Activated CD4-positive, alpha-beta T cell treated with anti-CD3 and anti-CD28 coated beads, Interleukin-10, Interleukin-2, amounts not matched to agents 100 ng/mL and 50 ng/mL, durations not matched to agents 16 hours and 8 hours (primary cell): ENCODE measurements at places on chromosomes 4 and X.

GRCh38 chrX:123881330-123881729 is 21.5 kb downstream of the XIAP start:
- DNase-seq: no peak

DNA sequence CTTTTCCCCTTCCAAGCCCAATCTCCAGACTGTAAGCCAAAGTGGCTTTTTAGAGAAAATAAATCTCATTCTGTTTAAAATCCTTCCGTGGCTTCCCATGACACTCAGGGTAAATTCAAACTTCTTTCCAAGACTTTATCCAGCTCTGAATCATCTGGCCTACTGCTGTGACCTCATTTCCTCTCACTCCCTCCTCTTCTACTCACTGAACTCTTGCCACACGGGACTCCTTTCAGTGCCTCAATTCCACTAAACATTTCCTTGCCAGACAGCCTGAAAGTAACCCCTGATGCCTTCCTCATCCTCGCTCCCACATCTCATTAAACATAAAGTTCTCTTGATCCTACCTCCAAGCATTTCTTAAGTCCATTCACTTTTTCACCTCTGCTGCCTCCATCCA is 27.8 kb upstream of the RNF128 start:
- DNase-seq: no peak

DNA sequence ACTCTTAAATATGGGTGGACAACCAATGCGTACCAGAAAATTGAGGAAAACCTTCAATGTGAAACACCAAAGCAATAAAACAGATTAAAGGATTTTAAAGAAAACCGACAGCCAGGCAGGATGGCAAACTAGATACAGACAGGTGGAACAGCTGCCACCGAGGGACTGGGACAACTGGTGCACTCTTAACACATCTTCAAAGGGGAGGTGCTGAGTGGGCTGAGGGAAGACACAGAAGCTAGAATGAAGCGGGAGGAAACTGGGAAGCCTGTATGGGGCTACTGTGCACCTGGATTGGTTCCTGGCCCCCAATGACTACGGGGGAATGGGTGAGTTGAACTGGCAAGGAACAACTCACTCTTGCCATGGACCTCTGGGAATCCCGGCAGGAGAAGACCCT is 20.7 kb downstream of the ZNF280C start:
- no peak for DNase-seq

DNA sequence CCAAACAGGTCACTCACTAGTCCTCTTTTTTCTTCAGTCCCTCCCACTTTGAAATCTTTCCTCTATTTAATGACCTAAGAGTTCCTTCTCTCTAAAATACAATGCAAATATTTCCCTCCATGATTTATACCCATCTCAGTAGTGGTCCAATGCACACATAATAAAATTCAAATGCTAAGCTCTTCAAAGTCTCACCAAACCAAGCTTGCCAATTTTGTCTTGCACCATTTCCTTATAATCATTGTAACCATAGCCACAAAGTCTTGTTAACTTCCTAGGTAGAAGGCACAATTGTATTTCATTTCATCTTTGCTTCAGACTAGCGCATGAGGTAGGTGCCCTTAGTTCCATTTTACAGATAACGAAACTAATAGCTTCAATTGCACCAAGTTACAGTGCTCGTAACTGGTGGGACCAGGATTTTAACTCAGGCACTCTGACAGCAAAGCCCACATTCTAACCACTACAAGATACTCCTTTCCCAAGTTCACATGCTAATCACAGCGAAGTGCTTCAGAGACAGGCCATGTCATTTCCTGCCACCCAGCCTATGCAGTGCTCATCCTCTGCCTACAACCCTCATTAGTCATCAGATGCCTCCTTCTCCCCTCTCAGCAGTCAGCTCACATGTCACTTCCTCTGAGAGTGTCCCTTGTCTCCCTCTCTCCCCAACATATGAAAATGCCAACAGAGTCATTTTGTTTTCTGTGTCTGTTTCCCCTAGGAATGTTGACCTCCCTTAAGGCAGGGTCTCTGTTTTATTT is 66.9 kb upstream of the PPARGC1A start:
- no peak for DNase-seq

DNA sequence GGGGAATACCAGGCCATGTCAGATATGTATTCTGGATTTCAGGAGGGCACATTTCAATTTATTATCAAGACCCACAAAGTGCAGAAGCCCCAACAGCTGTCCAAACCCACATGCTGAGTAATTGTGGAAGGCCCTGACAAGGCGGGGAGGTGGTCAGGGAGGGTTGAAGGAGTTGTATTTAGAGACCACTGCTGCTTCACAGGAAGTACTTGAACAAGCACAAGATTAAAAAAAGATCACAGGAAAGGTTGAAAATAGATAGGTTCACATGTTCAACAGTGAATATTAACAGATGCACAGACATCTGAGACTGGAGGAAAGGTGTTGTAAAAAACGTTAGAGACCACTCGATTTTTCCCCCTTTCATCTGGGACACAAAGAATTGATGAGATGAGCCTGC is 17.9 kb downstream of the ATP8A1 start:
- DNase-seq: peak; percentile 51

DNA sequence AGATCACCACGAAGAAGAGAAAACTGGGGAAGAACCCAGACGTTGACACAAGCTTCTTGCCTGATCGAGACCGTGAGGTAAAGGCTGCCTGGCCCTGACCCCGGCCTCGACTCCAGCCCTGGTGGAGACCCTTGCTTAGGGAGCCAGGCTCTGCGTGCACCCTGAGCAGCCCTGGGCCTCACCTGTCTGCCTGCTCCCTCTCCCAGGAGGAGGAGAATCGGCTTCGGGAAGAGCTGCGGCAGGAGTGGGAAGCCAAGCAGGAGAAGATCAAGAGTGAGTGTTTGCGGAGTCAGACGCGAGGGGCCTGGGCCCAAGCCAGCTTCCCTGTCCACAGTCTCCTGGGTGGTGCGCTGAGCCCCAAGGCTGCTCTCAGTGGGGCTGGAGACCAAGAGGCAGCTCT is 4.5 kb downstream of the FAM50A start:
- DNase-seq: no peak

GRCh38 chr4:186227221-186227620 is at the start of gene KLKB1:
TSS of gene KLKB1 (plus strand) at chr4:186227507. CDS start at chr4:186228196, 689 bp downstream.
- no peak for DNase-seq

GRCh38 chrX:141279476-141279875 is 37.2 kb upstream of the SPANXC start:
- no peak for DNase-seq

DNA sequence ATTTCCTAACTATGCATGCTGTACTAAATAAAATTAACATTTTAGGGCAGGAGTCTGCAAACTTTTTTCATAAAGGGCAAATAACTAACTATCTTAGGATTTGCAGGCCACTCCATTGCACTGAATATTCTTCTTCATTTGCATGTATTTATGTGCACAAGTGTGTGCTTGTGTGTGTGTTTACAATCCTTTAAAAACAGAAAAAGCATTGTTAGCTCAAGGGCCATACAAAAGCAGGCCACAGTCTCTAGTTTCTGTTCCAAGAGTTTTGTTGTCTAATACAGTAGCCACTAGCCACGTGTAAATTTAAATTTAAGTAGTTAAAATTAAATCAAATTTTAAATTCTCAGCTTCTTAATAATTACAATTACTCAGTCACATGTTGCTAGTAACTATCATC is 621.8 kb downstream of the TMA16 start:
- DNase-seq: no peak

DNA sequence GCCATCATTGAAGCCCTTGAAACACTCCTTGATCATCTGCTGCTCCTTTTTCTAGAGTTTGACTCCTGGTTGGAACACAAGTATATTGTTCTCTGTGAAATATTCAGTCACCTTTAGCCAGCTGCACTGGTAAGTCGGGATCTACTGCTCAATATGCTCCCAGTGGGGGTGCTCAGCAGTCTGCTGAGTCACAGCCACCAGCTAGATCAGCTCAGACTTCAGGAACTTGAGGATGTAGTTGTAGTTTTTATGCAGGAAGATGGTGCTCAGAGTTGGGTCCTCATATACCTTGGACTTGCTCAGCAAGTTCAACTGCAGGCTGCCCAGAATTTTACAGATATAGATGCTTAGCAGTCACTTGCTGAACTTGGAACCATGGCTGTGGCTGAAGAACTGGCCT is 202.5 kb upstream of the RPL34 start:
- no peak for DNase-seq

GRCh38 chr4:142544594-142544993 is 301.5 kb downstream of the INPP4B start:
- no peak for DNase-seq

GRCh38 chr4:58138786-58139668 is 1028.8 kb upstream of the IGFBP7 start:
- no peak for DNase-seq

DNA sequence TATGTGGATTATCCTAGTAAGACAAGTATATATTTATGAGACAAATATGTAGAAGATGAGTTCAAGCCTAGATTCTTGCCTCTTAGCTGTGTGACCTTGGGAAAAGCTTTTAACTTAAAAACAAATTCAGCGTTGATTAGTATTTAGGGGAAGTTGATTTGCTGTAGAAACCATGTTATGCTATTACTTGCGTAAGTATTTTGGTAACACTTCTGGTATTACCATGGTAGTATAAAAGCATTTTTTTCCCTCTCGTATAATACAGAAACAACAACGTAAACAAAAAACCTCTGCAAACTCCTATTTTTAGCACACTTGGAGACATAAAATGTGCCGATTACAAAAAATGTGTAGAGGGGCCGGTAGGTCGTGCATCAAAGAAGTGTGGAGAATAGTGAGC is 33.2 kb downstream of the STAG2 start:
- no peak for DNase-seq

DNA sequence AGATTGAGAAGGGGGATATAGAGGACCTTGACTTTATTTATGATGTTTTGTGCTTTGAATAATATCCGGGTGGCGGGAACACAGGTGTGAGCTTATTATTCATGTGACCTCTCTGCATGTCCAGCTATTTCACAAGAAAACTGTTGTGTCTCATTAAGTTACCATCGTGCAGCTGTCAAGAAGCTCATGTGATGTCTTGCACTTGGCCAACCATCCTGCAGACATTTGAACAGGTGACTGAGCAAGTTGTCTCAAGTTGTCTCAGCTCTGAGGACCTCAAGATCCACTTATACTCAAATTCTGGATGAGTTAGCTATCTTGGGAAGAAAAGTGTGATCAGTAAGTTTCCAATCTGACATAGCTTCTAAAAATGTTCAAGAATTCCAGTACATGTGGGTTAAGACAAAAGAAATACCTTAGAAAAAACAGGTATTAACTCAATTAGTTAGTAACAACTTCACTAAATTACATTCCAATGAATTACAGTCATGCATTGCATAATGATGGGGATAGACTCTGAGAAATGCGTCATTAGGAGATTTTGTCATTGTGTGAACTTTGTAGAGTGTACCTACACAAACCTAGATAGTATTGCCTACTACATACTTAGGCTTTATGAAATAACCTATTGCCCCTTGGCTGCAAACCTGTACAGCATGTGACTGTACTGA is 462.2 kb downstream of the INPP4B start:
- no peak for DNase-seq

GRCh38 chr4:183747931-183748670 is 89.0 kb downstream of the TRAPPC11 start:
- no peak for DNase-seq

DNA sequence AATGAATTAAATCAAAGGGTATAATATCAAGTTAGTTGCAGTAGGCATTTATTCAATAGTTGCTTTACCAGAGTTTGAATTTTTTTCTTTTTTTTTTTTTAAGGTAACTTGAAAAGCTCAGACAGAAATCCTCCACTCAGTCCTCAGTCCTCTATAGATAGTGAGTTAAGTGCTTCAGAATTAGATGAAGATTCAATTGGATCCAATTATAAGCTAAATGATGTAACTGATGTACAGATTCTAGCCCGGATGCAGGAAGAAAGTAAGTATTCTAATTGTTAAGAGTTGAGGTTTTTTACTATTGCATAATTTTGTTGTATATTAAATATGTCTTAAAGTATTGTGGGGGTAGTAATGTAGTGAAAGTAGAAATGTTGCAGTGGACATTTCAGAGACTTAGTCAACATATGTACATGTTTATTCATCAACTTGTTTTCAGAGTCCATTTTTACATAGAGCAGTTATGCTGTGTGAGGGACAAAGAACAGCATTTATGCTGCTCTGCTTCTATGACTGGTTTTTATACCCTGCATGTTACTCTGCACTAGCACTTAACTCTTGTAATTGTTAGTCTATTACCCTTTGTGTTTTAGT is 38.4 kb downstream of the SLAIN2 start:
- no peak for DNase-seq

- DNase-seq: peak; percentile 93
Measured at GRCh38 chrX:2690856-2691542, at the start of gene CD99. TSS of gene CD99 (plus strand) at chrX:2691295. CDS start at chrX:2691361, 66 bp downstream.

GRCh38 chr4:142519342-142519741 is 326.8 kb downstream of the INPP4B start:
- no peak for DNase-seq

DNA sequence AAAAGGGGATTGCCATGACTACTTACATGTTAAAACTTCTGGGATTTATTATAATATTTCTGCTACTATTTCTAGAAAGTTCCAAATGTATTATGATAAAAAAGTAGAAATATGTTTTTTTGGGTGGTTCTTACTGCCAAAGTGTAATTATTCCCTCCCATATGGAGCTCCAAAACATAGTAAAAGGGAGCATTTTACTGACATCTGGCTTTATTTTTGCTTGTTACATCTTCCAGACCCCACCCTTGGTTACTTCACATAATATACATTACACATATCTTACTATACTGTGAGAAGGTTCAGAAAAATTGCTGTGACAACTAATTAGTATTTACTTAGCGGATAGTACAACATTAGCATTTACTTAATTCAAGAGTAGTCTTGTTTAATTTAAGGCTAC is 205.1 kb upstream of the TLL1 start:
- DNase-seq: no peak

GRCh38 chrX:122004127-122004526 is 956.7 kb downstream of the GLUD2 start:
- no peak for DNase-seq

- DNase-seq: no peak
Measured at GRCh38 chrX:30637874-30638815, 15.1 kb upstream of the GK start.

DNA sequence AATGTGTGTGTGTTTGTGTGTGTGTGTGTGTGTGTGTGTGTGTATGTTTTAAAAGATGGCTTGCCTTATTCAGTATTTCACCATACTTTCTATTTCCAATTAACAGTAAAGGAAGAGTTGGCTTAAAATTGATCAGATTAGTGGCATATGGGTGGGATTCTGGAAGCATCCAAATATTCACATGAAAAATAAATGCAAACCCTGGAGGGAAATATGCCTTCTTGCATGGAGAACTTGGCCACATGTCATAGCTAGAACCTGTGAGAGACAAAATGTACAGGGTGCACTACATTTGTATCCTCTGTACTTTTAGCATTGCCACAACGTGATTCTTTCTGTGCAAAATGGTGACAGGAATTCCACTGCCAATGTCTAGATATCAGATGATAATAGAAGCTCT is 589.6 kb downstream of the ZNF674 start:
- DNase-seq: no peak

GRCh38 chr4:83917572-83917971 is 381.7 kb downstream of the GPAT3 start:
- DNase-seq: no peak

DNA sequence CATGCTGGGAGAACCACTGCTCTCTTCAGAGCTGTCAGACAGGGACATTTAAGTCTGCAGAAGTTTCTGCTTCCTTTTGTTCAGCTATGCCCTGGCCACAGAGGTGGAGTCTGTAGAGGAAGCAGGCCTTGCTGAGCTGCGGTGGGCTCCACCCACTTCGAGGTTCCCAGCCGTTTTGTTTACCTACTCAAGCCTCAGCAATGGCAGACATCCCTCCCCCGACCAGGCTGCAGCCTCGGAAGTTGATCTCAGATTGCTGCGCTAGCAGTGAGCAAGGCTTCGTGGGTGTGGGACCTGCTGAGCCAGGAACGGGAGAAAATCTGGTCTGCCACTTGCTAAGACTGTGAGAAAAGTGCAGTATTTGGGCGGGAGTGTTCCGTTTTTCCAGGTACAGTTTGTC is 118.9 kb downstream of the SLC10A6 start:
- no peak for DNase-seq
